ENCODE measurements at places on chromosomes 6 and 20. TPM values are rescaled to one million over a fixed set of nuclear protein-coding genes. Genes with fewer than 3 reads are reported as not detected.

The LY6G6F gene
- 0.30 TPM for polyA plus RNA-seq

The DEFB132 gene
- polyA plus RNA-seq, result not detected

The OPN5 gene
- 0.70 TPM for polyA plus RNA-seq

The REM1 gene
- polyA plus RNA-seq, result 0.66 TPM

The AKIRIN2 gene
- 61.8 TPM for polyA plus RNA-seq

The LCA5 gene
- 9.5 TPM for polyA plus RNA-seq

The MCHR2 gene
- not detected for polyA plus RNA-seq

The BACH2 gene
- polyA plus RNA-seq, result 10.9 TPM

The HSF2 gene
- polyA plus RNA-seq, result 38.8 TPM

The ARFGEF3 gene
- polyA plus RNA-seq, result 8.6 TPM

The SRSF12 gene
- polyA plus RNA-seq, result 7.7 TPM

The CRISP3 gene
- polyA plus RNA-seq, result 0.30 TPM

The RSPH4A gene
- polyA plus RNA-seq, result 3.5 TPM

The PI3 gene
- polyA plus RNA-seq, result 0.48 TPM

The FAXC gene
- polyA plus RNA-seq, result 4.7 TPM

The C20orf202 gene
- 0.27 TPM for polyA plus RNA-seq

The SPAG4 gene
- polyA plus RNA-seq, result 2.5 TPM

The SEL1L2 gene
- polyA plus RNA-seq, result 0.29 TPM

The PTCRA gene
- polyA plus RNA-seq, result 0.47 TPM

The PRND gene
- 4.4 TPM for polyA plus RNA-seq

The PAX1 gene
- not detected for polyA plus RNA-seq

The ZBTB24 gene
- 16.1 TPM for polyA plus RNA-seq

The FBXO9 gene
- 93.1 TPM for polyA plus RNA-seq

The ATP6V1G2 gene
- 5.7 TPM for polyA plus RNA-seq

The ZNF311 gene
- polyA plus RNA-seq, result 6.9 TPM

The CEP85L gene
- polyA plus RNA-seq, result 9.9 TPM

The AAR2 gene
- polyA plus RNA-seq, result 43.2 TPM

The TXLNB gene
- polyA plus RNA-seq, result 1.7 TPM

The LGSN gene
- 0.92 TPM for polyA plus RNA-seq

The IL17A gene
- polyA plus RNA-seq, result not detected

The SULF2 gene
- polyA plus RNA-seq, result 542 TPM

The FAM209B gene
- 0.31 TPM for polyA plus RNA-seq

The HRH3 gene
- polyA plus RNA-seq, result 0.37 TPM

The KCNK17 gene
- polyA plus RNA-seq, result 0.29 TPM

The IRF4 gene
- polyA plus RNA-seq, result 0.36 TPM

The TRAPPC3L gene
- polyA plus RNA-seq, result 0.16 TPM

The JAG1 gene
- polyA plus RNA-seq, result 169 TPM

The PAK5 gene
- polyA plus RNA-seq, result 0.46 TPM

The MEI4 gene
- 0.49 TPM for polyA plus RNA-seq

The CLPSL2 gene
- 0.40 TPM for polyA plus RNA-seq

The KCNQ2 gene
- 1.9 TPM for polyA plus RNA-seq
